Lower leg skin (tissue), 4 donors: ENCODE measurements at places on chromosomes 7 and 10.

DNA sequence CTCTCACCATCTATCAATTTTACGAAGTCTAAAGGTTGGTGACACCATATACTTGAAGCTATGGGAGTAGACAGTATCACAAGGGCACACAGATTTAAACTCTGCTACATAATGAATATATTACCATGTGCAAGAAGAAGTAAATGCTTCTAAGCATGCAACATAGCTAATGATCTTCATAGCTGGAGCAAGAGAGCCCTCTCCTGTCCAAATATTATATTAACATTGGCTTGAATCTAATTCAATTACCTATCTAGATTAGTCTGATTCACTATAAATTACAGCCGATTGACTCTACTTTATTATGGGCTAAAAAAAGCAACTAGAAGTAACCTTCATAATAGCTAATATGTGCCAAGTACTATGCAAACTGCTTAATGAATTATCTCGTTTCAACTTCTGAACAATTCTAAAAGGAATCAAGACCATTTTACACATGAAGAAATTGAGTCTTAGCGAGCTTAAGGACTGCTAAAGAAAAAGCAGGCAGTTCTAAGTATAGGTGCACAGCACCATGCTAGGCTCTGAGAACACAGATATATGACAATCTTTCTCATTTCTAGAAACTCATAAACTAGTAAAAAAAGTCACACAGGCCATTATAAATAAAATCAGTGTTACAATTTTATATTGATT is 21.9 kb downstream of the FRA10AC1 start:
- DNase-seq = no peak

- no peak for DNase-seq
These were observed 1438.5 kb upstream of the CELF2 start for GRCh38 chr10:9579110-9579705.

DNA sequence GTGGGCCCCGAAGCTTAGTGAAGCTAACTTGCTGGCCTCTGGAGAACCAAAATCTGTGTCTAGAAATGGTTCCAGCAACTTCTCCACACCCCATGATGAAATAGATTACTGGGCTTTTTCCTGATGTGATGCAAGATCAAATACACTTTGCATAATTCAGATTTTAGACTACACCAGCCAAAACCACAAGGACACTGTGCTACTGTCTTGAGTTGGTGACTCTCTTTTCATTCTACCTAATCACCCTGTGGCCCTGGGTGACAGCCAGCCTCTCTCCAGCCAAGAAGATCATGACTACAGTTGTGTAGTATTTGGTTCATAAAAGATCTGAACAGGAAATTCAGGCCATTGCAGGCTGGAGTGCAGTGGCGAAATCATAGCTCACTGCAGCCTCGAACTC is 22.2 kb downstream of the AZGP1 start:
- peak; percentile 82 for DNase-seq

GRCh38 chr10:72732521-72732920 is 40.6 kb downstream of the MCU start:
- no peak for DNase-seq

DNA sequence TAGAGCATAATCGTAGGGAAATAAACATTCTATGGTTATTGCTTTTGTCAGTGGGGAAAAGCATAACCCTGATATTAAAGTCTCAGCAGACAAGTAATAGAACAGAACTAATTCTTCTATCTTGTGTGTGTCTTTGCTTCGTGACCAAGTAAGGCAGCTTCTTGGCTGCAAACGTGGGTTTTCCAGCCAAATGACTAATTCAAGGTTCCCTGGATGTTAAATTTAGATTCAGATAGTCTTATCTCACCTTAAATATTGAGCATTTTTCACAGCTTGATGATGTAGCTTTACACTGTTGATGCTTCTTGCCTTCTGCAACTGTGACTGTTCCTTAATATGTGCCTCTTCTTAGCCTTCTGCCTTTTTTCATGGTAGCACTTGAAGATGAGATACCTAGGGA is 113.0 kb downstream of the EXOC4 start:
- DNase-seq = no peak

DNA sequence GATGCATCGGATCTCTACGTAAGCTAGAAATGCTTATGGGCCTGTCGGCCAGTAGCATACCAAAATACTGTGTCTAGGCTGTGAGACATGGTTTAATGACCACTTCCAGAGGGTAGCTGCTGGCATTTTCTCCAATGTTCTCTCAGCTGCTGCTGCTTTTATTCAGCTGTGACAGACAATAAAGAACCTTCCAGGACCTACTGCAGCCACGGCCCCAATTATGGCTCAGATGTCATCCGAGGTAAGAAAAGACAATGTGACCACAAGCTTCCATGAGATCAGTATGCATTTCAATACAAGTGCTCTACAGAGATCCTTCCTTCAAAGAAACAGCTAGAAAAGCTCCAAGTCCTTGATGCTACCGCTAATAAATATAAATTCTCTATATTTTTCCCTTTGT is 256.2 kb downstream of the SDHAF3 start:
- no peak for DNase-seq
